Skeletal muscle tissue (tissue), 5 donors: ENCODE measurements at places on chromosomes 12 and 14. TPM values are rescaled to one million over a fixed set of nuclear protein-coding genes. Genes with fewer than 3 reads are reported as not detected.

Gene TAS2R42
- not detected for total RNA-seq

Gene KRT83
- total RNA-seq: not detected

Gene PAX9
- 0.52 TPM for total RNA-seq

Gene BICDL1
- total RNA-seq: 1.0 TPM

Gene KRT72
- not detected for total RNA-seq

Gene GUCY2C
- not detected for total RNA-seq

Gene STRAP
- 75.7 TPM for total RNA-seq

Gene ERP27
- total RNA-seq: not detected

Gene G2E3
- 9.9 TPM for total RNA-seq

Gene HSPA2
- 11.0 TPM for total RNA-seq

Gene PMEL
- 0.52 TPM for total RNA-seq

Gene LUM
- 396 TPM for total RNA-seq

Gene KIF21A
- total RNA-seq: 6.3 TPM

Gene SSPN
- total RNA-seq: 56.9 TPM

Gene ADAM21
- total RNA-seq: not detected

Gene EXOC3L4
- 0.52 TPM for total RNA-seq

Gene RDH16
- total RNA-seq: 0.52 TPM

Gene FOXA1
- not detected for total RNA-seq

Gene OR6C2
- total RNA-seq: not detected

Gene MYL6
- 859 TPM for total RNA-seq

Gene PIANP
- total RNA-seq: under 0.01 TPM

Gene TAS2R13
- total RNA-seq: 4.2 TPM

Gene AMHR2
- total RNA-seq: not detected

Gene RNASE4
- 17.7 TPM for total RNA-seq

Gene KRT79
- 1.6 TPM for total RNA-seq

Gene GPR132
- 1.6 TPM for total RNA-seq

Gene PIK3C2G
- total RNA-seq: 0.52 TPM

Gene TAS2R20
- total RNA-seq: 6.3 TPM

Gene AQP6
- total RNA-seq: 0.52 TPM

Gene RPL6
- total RNA-seq: 896 TPM

Gene ASPG
- 0.52 TPM for total RNA-seq

Gene NINJ2
- 2.6 TPM for total RNA-seq
